Activated CD4-positive, alpha-beta T cell treated with anti-CD3 and anti-CD28 coated beads for 24 hours (primary cell): ENCODE measurements at places on chromosomes 13 and 19.

- no peak for DNase-seq
Measured at GRCh38 chr13:73416093-73416492, 357.3 kb downstream of the KLF5 start.

DNA sequence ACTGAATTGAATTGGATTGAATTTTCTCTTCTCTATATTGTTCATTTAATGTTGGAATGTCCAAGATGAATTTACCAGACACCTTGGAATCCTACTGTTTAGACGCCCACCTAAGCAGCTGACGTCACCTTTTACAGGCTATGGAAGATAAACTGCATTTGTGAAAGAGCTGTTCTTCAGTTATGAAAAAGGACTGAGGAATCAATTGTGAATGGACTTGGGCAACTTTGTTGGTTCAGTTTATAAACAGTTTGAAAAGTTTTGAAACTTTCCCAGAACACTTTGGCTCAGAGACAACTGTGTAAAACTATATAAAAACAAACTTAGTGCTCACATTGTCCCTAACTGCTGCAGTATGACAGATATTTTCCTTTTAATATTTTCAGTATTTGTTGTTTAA is 590.8 kb upstream of the SPRY2 start:
- no peak for DNase-seq

- DNase-seq, result no peak
Measured at GRCh38 chr19:51691074-51691583, 2.0 kb upstream of the SPACA6 start.

GRCh38 chr13:106986687-106987426 is 418.9 kb upstream of the ARGLU1 start:
- DNase-seq, result no peak

- DNase-seq, result no peak
Measured at GRCh38 chr19:7337380-7338194, 11.2 kb upstream of the ARHGEF18 start.

- DNase-seq, result no peak
Measured at GRCh38 chr13:32659736-32660135, 73.5 kb downstream of the PDS5B start.

DNA sequence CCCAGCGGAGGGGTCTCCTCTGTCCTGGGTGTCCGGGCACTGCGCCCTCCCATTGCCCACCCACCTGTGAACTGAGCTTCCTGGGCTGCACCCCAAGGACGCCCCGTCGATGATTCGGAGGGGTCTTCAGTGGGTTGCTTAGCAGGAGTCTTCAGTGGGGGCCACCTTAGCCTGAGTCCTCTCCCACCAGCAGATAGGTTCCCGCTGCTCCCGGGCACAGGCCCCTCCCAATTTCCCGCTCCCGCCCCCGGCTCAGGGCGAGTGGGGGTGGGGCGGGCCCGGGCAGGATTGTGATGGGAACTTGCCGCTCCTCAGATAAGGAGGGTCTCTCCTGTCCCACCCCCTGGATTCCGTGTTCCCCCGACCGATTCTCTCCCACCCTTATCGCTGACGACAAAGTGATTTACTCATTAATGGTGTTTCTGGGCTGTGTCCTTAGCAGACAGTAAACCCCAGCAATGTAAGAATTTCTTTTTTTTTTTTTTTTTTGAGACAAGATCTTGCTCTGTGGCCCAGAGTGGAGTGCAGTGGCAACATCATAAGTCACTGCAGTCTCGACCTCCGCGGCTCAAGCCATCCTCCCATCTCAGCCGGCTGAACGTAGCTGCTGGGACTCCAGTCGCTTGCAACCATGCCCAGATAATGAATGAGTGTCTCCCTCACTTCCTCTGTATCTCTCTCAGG is 655 bp upstream of the S1PR5 start:
- DNase-seq, result no peak

DNA sequence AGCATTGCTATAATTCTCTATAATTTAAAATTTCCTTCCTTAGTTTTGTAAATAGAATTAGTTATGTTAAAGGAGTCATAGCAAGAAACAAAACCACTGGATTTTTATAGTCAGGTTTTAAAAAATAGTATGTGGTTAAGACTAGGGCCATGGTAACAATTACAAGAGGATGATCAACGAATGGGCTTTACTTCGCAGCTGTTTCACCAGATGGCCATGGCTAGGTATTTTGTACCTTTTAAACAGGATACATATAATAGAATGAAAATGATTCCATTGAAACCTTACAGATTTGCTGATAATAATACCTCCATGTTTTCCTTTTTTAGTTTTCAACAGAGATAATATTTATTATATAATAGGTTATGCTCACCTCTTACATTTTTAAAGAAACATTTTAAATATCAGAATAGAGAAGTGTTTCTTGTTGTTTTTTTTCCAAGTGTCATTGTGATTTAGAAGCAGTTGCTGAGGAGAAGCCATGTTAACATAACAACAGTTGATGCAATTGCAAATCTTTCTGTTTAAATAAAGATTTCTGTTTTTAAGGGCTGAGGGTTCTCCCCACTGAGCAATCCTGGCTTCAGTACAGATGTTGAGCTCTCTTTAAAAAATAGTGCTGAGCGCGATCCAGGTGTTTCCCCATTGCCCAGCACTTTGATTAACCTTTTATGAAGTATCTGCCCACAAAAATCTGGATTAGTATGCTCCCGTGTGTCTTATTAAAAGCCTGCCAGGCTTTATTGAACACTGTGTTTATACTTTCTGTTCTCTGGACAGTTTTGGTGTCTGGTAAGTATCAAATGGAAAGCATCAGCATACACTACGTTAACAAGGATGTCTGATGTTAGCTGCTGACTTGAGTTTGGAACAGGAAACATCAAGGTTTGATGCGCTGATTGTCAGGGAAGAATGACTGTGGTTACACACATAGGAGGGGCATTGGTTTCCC is 205.3 kb downstream of the HS6ST3 start:
- DNase-seq, result no peak

DNA sequence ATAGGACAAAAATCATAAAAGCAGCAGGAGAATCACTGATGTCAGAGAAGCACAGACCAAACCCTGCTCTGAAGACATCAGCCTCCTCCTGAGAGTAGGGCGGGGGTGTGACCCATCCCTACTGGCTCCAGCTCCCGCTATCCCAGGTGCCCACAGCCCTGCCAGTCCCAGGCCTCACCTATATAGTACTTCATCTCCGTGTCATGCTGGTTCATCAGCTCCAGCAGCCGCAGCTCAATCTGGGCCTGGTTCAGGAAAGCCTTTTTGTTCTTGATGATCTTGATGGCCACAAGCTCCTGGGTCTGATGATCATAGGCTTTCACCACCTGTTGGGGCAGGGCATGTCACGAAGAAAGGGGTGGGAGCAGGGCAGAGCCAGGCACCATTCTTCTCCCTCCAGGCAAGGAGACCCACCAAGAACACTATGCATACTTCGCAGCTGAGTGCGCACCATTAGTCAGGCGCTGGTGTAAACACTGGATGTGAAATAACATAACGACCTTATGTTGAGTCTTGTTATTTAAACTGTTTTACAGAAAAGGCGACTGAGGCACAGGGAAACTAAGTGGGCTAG is 4.2 kb downstream of the DYRK1B start:
- no peak for DNase-seq

- no peak for DNase-seq
Measured at GRCh38 chr13:100301418-100301817, 212.5 kb downstream of the PCCA start.

- no peak for DNase-seq
Measured at GRCh38 chr19:38089440-38089839, 134.6 kb downstream of the DPF1 start.

GRCh38 chr13:97440598-97441170 is 6.7 kb downstream of the RAP2A start:
- no peak for DNase-seq

GRCh38 chr19:2186071-2186846 is 22.5 kb downstream of the DOT1L start:
- no peak for DNase-seq
